Activated T-cell treated with anti-CD3 and anti-CD28 coated beads, Interleukin-2, amount 50 U/mL, for 1 hour (primary cell): ENCODE measurements at places on chromosomes 1 and 21.

GRCh38 chr1:38198099-38198498 lies 151.5 kb upstream of the POU3F1 start:
- DNase-seq: no peak

GRCh38 chr21:46253610-46254124 lies 25.1 kb upstream of the LSS start:
- no peak for DNase-seq

GRCh38 chr21:37365517-37366481 lies 774 bp upstream of the DYRK1A start:
- DNase-seq: peak; percentile 80

GRCh38 chr1:227896710-227897655 lies 50.7 kb downstream of the WNT9A start:
- DNase-seq: no peak

DNA sequence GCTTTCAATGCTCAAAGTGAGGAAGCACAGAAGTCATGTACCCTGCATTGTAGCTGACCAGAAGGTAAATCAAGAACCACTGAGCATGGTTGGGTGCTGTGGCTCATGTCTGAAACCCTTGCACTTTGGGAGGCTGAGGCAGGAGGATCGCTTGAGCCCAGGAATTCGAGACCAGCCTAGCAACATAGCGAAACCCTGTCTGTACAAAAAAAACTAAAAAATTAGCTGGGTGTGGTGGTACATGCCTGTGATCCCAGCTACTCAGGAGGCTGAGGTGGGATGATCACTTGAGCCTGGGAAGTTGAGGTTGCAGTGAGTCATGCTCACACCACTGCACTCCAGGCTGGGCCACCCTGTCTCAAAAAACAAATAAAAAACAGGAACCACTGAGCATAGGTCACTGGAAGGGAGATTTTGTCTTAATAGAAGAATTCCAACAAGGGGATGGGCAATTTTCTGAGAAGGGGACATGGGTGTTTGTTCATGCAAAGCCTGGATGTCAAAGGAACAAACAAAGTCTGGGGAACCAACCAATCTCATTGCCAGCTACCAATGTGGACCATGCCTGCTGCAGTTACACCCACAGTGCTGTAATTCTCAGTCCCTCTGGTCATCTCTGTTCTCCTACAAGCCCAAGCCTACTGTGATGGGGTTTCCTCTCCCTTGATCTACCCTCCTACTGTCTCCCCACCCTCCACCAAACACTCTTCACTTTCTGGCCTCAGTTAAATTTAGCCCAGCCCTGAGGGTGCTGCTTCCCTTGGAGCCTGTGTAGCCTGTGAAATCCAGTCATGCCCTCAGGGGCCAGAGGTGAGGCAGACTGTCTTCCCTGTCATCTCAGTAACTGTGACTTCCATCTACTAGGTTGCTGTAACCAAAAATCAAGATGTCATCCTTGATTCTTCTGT lies 47.9 kb downstream of the ELF3 start:
- DNase-seq: no peak

DNA sequence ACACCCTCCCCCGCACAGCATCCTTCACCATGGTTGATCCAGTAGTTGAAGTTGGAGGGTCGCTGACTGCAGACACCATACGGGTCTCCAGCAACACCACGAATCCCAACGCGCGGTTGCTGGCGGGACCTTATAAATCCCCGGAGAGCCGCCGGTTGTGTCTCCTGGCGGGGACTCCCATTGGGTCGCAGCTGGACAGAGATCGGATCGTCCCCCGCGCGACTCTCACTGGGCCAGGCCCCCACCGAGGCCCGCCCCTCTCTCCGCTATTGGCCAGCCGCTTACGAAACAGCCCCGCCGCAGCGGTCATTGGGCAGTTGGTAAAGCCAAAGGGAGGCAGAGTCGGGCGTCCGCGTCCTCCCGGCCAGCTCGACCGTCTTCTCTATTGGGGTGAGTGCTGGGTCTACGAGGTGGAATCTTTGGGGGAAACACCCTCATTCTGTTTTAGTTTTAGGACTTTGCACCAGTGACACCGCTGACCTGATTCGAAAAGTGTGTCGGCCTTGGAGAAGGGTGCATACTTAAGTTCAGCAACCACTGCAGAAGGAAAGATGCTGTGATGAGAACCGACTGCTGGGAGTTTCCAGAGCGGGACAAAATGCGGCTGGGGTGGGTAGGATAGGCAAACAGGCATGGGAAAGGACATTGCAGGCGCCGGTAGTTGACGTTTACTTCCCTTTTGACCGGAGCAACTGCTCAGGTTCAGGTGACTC lies 27.4 kb downstream of the RABIF start:
- peak; percentile 31 for DNase-seq

DNA sequence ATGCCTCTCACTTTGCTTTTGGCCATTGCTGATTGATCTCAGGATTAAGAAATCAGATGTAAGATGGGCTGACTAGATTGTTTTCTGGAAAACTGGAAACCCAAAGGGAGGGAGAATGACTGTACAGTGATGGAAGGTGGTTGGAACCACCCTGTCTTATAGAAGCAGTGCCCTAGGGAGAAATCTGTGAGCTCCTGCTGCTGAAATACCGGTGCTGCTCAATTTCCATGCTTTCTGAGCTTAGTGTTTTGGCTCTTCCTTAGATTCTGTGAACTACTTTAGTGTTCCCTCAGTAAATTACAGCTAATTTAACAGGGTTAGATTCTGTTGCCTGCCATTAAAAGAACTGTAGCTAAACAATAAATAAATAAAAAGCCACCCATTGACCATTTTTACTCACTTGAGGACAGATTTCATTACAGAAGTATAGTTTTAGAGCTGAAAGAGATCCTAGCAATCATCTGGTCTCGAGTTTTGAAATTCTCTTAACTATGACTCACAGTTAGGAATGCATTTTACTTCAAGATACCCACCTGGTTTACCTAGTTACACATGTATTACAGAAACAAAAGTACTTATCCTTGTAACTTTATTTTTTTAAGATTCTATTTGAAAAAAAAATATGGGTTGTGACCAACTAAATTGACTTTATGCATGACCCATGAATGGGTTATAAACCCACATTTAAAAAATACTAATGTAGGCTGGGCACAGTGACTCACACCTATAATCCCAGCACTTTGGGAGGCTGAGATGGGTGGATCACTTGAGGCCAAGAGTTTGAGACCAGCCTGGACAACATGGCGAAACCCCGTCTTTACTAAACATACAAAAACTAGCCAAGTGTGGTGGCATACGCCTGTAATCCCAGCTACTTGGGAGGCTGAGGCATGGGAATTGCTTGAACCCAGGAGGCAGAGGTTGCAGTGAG lies 33.2 kb downstream of the CAMSAP2 start:
- no peak for DNase-seq

GRCh38 chr1:201332616-201333335 lies 44.7 kb downstream of the TNNT2 start:
- no peak for DNase-seq

DNA sequence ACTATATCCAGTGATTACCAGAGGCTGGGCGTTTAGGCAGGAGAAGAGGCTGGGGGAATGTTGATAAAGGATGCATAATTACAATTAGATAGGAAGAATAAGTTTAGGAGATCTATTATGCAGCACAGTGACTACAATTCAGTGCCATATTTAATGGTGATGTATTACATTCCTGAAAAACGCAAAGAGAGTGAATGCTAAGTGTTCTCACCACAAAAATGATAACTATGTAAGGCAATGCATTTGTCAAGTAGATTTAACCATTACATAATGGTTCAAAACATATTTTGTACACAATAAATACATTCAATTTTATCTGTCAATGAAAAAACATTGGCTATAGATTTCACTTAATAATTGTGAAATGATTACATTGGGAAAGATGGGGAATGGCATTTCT lies 548.9 kb downstream of the NUF2 start:
- DNase-seq: no peak

DNA sequence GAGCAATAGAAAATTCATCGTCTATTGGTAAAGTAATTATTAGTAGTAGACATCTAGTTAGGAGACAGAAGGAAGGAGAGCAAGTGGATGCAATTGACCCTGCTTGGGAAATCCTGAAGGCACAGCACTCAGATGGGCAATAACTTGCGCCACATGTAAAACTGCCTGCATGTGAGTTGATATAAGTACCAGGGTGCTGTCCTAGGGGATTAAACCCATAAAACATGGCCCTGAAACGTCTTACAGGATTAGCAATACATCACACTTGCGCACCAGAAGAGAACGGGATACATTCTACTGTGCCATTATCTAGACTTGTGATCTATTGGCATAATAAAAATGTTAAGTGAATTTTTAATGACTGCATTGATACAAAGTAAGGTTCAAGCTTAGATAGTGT lies 277.5 kb upstream of the LYPLAL1 start:
- DNase-seq: no peak
